SK-N-SH treated with all-trans-retinoic acid at 6 μM for 48 hours (cell line): ENCODE measurements at places on chromosomes 3 and 15.

DNA sequence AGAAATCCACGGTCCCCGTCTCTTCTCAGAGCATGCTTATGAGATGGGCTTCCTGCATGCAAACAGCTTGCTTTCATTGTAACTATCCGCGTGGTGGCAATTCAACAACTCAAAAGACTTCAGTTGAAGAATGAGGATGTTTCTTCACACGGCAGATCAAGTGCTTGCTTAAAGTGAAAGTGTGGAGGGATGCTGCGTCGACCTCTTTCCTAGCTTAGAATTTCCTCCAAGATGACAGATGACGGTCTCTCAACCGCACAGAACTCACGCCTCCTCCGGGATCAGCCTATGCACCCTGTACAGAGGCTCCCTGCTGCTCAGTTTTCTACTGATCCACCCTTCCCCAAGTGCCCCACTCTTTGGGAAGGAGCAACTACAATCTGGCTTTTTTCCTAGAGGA lies 47.8 kb downstream of the PCSK6 start:
- no peak for ATAC-seq

GRCh38 chr15:38228618-38229017 lies 24.0 kb upstream of the SPRED1 start:
- no peak for ATAC-seq

DNA sequence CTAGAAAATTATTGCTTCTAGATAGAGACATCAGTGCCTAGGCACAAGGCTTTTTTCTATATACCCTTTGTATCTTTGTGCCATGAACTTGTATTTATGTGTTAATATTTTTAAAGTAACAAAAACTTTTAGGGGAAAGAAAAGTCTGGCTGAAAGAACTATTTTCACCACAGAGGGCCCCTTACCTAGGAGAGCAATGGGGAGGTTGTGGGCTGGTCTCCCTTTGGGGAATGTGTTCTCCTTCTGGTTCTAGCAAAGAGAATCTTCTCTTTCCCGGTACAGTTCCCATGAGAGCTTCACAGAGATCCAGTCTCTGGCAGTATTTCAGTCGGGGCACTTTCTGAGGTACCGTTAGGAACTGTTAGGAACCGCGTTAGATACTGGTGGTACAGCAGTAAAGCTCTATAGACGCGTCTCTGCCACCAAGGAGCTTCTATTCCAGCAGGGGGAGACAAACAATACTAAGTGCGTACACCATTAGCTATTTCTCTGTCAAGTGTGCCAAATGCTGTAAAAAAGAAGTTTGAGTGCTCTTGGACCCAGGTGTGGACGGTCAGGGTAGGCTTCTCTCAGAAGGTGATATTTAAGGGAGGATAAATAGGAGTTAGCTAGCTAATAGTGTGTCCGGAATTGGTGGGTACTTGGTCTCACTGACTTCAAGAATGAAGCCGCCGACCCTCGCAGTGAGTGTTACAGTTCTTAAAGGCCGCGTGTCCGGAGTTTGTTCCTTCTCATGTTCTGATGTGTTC lies 4.6 kb upstream of the EPB42 start:
- ATAC-seq = peak; percentile 98

DNA sequence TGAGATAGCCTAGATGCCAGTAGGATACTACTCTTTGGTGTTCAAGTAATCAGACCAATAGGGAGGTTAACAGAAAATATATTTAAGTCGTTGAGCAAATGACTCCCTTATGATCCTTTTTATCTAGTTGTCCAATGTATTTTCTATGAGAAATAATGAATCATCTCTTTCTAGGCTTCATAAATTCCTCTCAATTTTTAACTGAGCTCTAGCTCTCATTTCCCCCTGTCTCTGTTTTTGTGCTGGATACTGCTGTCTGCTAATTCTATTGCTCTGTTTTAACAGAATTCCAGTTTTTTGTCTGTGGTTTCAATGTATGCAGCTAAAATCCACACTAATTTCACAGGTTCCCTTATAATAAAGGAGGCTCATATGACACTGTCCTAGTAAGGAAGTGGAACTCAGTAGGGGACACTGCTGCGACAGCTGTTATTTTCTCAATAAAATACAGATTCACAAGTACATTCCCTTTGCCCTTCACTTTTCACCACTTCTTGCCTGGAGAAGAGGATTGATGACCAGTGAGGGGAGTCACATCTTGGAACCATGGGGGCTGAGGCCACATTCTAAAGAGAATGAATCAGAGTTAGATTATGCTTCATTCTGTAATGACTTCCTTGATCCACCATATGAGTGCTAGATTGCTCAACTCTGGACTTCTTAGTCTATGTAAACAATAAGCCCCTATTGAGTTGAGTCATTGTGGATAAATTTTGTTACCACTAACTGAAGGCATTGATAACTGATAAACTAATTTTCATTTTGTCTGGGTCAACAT lies 558.7 kb upstream of the KCNMB2 start:
- ATAC-seq = peak; percentile 43; the same call in 2 of the 3 replicates

GRCh38 chr3:54188176-54188791 lies 65.9 kb downstream of the CACNA2D3 start:
- no peak for ATAC-seq

DNA sequence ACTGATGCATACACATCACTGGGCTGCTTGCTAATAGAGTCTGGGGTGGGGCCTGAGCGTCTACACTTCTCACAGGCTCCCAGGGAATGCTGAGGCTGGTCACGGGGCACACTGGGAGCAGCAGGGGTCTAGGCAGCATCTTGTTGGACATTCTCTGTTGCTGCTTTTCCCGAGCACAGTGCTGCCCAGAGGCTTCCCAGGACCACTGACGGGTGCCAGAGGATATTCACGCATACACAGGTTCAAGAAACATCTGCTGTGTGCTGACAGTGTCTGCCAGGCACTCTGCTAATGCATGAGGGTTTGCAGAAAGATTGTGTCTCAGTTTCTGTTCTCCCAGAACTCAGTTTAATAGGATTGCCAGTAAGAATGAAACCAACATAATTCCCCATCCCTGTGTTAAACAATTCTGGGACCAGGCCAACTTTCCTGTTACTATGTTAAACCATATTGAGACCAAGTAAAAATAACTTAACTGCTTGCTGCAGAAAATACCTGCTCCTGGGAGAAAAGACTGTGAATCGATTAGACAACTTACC lies 23.9 kb upstream of the BCL2L10 start:
- ATAC-seq = peak; percentile 62

DNA sequence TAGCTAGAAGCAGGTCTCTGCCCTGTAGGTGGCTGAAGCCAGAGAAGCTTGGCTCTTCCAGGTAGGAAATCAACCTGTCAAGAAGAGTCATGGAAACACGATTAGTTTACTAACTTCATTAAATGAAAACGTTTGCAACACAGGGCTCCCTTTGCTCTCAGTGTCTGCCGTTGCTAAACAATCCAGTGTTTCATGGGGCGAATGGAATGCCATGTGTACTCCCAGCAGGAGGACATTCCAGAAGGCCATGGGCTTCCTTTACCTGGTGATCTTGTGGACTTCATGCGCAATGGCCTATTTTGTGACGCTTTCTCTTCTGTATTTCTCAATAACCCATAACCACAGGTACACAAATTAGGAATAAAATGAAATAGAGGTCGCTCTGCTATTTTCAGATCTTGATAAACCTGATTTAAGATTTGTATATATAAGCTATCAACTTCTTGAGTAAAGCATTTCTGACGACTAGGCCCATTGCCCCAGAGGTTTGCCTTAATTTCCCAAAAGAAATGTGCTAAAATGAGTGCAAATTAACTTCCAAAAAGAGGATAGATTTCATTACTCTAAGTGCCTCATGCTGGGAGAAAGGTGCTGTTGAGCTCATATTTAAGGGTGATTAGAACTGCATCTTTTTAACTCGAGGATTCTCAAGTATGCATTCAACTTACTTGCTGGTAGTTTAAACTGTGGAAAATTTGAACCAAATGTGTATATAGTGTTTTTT lies 171.0 kb downstream of the EPHA3 start:
- no peak for ATAC-seq

DNA sequence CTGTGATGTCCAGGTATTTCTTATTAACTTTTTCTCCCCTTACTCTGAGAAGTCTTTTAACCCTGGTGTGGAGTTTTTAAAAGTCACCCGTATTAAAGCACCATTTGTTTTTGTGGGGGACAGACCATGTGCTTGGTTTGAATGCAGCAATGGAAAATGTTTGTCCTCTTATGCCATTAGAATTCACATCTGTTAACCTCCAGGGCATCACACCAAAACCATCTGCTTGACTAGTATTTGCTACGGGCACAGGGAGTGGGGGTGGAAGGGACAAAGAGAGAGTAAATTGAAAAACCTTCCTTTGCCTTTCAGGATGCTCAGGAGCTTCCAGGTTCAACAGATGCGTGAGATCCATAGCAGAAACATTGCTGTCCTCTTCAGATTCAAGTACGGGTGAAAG lies 61.4 kb upstream of the GOLGA8B start:
- ATAC-seq = no peak

DNA sequence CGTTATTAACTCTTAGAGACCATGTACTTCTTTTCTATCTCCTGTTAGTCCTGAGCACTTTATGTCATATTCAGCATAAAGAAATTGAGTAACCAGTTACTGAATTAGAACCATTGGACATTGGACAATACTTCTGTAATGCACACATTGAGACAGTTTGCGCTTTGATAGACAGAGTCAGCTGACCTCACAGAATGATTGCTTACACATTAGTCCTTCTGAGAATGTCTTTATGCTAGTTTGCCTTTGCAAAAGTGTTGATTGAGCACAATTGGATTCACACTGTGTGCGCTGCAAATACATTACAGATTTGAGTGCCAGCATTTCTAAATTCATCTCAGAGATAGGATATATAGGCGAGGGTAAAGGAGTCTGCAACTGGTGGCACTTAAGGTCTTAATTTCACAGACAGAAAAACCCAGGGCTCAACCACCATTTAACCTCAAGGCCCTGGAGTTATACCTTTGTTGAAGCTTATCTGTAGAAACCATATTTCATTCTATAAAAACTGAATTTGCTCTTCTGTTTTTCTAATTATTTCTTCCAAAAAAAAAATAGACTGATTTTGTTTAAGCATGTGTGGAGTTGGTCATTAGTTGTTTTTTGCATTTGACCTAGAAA lies 3.8 kb downstream of the SERPINI1 start:
- ATAC-seq = no peak

GRCh38 chr3:78725703-78726246 lies 1042.0 kb downstream of the ROBO1 start:
- peak; percentile 51 for ATAC-seq

- no peak for ATAC-seq
These were observed 484.6 kb upstream of the TBL1XR1 start for GRCh38 chr3:177681852-177682251.
